ENCODE measurements at places on chromosomes 11 and 22.

GRCh38 chr22:40703736-40704135 lies 24.5 kb downstream of the MCHR1 start:
- DNase-seq = no peak

- DNase-seq = no peak
These were observed 34.1 kb downstream of the GNAZ start for GRCh38 chr22:23104187-23104971.

GRCh38 chr22:27747396-27748221 lies 53.9 kb downstream of the MN1 start:
- DNase-seq = no peak

GRCh38 chr11:27150098-27150497 lies 109.5 kb downstream of the BBOX1 start:
- DNase-seq = no peak

DNA sequence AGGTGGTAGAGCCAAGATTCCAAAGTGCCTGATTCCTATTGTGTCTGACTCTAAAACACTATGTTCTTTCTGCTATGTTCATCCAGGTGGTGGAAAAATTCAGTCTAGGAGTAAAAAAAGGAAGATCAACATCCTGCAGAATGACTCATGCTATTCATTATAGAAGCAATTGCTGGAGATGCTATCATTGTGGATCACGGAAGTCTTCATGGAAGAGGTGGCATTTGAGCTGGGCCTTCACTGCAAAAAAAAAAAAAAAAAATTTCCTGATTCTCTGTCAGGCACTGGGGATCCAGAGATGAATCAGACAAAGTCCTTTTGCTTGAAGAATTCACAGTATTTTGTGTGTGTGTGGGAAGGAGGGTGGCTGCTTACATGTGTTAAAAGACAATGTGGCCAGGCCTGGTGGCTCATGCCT lies 1.4 kb upstream of the UVRAG start:
- no peak for DNase-seq

DNA sequence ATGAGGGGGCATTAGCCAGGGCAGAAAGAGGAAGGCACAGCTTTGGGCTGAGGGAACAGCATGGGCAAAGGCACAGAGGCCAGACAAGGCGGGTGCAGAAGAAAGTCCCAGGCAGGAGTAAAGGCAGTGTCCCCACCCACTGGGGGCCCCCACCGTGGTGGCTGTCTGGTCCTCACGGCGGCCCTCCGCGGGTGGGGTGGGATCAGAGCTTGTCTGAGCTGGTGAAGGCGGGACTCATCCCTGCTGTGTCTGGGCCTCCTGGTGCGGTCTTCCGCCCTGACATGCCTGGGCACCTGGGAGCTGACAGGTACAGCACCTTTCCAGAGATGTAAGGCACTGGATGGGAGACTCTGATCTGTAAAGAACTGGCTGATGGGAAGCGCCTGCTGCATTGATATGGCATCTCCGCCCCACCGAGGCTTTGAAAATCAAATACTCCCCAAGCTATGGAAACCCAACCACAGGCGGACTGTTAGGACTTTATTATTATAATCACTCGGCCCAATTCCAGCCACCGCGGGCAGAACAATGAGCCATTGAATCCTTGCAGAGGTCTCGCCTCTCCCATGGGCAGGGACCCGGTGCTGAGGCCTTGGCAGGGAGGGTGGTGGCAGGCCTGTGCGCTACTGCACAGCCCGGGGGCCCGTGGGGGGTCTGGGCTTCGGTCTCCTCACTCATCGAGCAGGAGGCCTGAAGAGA lies 14.2 kb upstream of the GNB1L start:
- peak; percentile 16 for DNase-seq
